IPS DF 6.9 (cell line): ENCODE measurements at places on chromosomes 3 and 15.

DNA sequence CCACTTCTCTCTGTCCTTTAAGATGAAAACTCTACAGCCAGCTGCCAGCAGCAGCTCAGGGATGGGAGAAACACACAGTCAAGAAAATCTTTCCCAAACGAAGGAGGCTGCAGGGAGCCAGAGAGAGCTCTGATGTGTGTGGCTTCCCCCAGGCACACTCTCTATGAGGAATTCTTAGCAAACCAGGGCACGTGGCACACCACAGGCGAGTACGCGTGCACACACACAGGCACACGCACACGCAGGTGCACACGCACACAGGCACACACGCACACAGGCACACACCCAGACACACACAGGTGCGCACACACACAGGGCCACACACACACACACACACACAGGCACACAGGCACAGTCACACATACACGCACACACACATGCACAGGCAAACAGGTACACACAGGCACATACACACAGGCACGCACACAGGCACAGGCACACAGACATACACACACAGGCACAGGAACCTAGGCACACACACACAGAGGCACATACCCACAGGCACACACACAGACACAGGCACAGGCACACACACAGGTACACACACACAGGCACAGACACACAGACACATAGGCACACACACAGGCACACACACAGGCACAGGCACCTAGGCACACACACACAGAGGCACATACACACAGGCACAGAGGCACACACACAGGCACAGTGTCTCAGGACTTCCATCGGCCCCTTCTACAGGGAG lies 91.5 kb upstream of the ATP2B2 start:
- DNase-seq: no peak

DNA sequence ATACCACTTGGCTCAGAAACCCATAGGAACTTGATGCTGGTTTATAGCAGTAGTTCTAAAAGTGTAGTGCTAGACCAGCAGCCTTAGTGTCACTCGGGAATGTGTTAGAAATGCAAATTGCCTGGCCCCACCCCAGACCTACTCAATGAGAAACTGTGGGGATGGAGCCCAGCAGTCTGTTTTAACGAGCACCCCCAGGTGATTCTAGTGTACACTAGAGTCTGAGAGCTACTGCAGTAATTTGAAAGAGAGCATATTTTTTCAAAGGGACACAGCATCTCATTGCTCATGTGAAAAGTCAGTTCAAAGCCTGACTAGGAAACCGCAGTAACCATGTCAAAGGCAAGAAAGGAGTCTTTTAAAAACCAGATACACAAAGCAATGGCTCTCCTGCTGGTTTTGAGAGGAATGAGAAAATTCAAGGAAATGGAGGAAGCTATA lies 313.4 kb downstream of the SQOR start:
- no peak for DNase-seq

DNA sequence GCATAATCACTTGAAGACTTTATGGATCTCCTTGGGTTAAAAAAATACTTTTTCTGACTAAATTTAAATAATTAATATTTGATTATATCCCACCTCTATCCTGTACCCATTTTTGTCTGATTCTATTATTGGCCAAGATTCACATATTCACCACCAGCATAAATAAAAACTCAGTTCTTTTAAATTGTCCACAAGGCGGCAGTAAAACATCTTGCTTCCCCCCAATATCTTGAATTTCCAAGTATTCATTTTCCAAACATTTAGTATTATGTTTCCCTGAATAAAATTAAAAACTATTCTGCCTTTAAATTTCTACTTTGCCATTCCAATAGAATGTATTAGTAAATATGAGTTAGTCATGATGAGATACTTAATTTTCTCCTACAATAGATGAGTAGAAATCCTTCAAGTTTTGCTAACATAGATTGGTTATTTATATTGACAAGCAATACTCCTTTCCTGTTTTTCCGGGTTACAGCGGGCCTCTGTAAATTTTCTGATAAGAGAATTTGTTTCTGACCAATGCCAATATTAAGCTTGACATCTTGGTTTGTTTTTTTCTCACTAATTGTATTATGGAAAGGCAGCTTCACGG lies 218.7 kb upstream of the MDFIC2 start:
- DNase-seq: no peak

DNA sequence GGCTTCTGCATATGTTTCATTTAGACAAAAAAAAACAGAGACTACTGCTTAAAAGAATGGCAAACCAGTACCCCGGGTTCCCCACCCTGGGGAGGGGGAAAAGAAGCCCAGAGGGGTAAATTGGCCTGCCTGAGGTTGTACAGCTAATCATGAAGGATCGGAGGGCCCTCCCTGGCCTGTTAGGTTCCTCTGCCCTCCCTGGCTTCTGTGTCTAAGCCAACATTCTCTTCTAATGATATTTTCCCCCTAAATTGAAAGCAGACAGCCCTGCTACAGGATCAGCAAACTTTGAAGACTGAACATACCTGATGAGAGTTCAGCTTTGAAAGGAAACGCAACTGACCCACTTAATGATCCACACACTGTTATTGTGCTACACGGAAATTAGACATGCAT lies 2.5 kb downstream of the ARHGAP31 start:
- DNase-seq: no peak
